ENCODE measurements at places on chromosomes 5 and 9. TPM values are rescaled to one million over a fixed set of nuclear protein-coding genes. Genes with fewer than 3 reads are reported as not detected.
A peak's percentile ranks its signal among the peaks of the same experiment; 100 is the strongest.

DNA sequence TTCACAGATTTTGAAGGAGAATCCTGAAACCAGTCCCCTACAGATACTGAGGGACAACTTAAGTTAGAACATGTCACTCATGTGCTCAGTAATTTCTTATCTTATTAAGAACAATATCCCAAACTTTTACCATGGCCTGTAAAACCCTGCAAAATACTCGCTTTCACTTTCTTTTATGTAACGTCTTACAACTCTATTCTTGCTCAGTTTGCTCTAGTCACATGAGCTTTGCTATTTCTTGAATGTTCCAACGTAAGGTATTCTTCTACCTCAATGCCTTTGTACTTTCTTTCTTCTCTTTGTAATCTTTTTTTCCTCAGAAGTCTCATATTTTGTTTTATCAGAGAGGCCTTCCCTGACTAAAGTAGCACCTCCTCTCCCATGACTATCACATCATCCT lies 14.1 kb downstream of the TMEM38B start:
- DNase-seq: no peak

DNA sequence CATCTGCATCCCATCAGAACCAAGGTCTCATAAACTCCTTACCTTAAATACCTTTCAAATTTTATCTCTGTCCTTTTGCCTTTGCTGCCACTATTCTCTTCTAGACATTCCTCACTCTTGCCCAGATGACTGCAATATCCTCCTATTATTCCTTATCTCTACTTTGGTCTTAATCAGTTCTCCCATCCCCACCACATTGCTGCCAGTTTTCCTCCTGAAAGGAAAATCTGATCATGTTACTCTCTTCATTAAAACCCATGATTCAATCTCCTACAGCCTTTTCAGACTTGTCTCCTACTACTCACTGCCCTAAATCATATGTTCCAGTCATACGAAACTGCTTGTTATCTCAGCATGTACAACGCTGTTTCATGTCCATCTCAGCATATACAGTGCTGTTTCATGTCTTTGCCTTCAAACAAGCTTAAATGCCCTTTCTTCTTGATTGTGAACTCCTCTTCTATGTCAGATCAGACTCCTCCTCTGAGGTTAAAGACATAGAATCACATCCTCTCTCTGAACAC lies 152.6 kb upstream of the FST start:
- no peak for DNase-seq

DNA sequence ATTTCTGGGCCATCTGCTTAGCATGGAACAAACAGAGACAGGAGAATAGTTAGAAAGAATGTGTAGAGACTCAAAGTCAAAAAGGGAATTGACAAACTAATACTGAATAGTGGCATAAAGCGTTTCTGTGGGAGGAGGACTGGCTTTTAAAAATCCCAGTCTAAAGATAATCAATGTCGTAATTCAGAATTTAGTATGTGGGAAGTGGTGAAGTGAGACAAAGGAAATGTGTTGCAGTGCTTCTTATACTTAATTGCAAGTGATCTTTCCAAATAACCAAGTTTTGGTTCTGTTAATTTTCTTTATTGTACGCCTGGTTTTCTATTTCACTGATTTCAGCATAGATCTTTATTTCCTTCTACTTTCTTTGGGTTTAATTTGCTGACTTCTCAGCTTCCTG lies 133.2 kb downstream of the ENTREP1 start:
- no peak for DNase-seq

DNA sequence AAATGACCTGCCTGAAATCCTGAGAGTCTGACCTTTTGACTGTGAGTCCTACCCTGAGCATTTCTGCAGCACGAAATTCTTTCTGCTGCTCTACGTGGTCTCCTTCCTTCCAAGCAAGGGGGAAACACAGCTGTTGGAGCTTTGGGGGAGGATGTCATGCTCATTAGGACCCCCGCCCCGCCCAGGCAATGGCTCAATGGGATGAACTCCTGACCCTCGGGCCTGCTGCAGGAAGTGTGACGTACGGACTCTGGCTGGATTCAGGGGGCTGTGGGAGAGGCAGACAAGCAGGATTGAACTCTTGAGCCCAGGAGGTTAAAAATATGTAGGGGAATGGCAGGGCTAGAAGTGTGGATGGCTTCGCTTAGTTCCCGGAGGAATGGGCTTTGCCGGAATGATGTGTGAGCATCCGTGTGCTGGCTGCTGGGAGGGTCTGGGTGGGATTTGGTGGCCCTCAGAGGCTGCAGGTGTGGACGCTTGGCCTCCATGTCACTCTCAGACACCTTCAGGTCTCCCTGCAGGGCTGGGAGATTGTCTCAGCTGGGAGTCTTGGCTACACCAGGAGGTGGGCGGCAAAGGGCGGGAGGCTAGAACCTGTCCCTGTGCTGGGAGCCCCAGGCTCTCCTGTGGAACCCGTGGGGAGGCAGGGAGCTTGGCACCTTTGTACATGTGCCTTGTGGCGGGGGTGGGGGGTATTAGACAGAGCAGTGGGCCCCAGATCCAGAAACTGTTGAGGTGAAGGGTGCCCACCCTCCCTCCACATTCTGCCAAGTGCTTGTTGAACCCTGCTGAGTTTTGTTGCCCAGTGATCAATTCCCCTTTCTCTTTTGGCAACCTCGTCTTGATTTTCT lies 26.3 kb downstream of the STC2 start:
- no peak for DNase-seq

- no peak for DNase-seq
Observed at GRCh38 chr5:30581198-30581935, 612.1 kb upstream of the CDH6 start.

DNA sequence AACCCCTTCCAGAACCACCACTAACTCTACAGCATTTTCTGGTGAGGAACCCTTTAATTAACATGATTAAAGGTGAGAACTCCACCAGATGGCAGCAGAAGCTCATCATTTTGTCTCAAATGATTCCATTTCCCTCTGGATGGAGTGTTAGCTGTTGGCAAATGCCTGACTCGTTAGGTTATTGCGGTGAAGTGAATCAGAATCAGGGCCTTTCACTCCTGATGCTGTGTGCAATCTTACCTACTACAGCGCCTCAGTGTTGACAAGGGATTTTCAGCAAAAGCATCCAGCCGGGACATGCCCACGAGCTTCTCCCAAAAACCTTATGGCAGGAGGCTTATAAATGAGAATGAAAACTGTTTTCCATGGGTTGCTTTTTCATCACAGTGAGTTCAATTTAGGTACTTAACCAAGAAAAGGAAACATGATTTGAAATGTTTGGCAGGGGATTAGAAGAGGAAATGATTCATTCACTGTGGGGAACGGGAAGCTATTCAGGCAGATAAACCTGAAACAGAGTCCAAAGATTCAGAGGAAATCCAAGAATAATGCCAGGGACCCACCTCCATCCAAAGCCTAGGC lies 48.0 kb upstream of the CAST start:
- DNase-seq: peak; percentile 94

GRCh38 chr5:149780043-149780737 lies 50.1 kb downstream of the PPARGC1B start:
- DNase-seq: no peak

DNA sequence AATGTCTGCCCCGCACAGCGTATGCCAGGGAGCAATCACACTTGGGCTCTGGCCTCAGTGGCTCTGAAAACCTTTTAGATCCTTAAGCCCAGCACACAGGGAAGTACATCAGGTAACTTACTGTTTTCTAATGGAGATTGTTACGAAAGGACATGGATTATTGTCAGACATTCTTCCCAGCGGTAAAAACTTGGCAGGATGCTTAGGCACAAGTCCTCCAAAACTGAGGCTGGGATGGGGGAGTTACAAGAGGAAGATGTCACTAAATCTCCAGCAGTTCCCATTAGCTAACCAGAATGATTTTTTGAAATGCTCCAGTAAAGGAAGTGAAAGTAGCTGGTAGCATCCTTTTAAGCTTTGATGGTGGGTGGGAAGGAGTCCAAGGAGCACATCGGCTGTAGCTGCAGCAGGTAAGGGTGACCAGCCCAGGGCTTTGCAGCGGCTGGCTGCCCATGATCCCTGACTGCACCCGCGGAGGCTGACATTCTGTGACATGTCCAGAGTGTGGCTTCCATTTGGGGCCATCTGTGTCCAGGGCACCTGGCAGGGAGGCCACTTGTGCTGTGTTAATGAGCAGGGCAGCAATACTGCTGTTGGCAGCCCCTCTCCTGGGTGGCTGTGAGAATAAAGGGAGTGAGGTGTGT lies 165.8 kb downstream of the GADD45G start:
- no peak for DNase-seq

GRCh38 chr5:45038366-45038987 lies 229.7 kb downstream of the MRPS30 start:
- no peak for DNase-seq

- no peak for DNase-seq
Observed at GRCh38 chr9:121685795-121686377, 34.5 kb downstream of the DAB2IP start.

DNA sequence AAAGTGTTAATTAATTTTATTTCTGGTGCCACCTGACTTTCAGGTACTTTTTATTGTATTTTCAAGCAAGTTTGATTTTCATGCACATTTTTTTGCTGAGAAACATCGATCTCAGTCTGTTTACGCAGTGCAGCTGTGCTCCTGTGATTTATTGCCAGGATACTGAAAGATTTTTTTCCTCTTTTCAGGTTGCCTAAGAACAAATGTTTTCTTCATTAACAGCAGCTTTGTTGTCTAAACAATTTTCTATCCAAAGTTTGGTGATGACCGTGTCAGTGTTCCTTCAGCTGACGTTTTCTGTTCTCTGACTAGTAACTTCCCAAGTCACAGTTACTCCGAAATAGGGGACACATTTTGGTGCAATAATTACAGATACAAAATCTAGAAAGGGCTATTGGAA lies 78.1 kb downstream of the VCAN start:
- no peak for DNase-seq

GRCh38 chr9:131692612-131693562 lies 47.0 kb downstream of the RAPGEF1 start:
- DNase-seq: peak; percentile 67

DNA sequence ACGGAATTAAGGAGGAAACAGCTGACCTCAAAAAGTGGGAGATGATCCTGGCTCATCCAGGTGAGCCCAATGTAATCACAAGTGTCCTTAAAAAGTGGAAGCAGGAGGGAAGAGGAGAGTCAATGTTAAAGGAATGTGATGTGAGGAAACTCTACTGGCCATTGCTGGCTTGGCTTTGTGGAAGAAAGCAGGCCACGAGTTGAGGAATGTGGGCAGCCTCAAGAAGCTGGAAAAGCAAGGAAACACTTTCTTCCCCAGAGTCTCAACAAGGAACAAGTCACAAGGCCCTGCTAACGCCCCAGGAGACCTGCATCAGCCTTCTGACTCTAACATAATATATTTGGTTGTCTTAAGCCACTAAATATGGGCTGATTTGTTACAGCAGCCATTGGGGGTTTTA lies 252.8 kb downstream of the PSAT1 start:
- DNase-seq: no peak

DNA sequence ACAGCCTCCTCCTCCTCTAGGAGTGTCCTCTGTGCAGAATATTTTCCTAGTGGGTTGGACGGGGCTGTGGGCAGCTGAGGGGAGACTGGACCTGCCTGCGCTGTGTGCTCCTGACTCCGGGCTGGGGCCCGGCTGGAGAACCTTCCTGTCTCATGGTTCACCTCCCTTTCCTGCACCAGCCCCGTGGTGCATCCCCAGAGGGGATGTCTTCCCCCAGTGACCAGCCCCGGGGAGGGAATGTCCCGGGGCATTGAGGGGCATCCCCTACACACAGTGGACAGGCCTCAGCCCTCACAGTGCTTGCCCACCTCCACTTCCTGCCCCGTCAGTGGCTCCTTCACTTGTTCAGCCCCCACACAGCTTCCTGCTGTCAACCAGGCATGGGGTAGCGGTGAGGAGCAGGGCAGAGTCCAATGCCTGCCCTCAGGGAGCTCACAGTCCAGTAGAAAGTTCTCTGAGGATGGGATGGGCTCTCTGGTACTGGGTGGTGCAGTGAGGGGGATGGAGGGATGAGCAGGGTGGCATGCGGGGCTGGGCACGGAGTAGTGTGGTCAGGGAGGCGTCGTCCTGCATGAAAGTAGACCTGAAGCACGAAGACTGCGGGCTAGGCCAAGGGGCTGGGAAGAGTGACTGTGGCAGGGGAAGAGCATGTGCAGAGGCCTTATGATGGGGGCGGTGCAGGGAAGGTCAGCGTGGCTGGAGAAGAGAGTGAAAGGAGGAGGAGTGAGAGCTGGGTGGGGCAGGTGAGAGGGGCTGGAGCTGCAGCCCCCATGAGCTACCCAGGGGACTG lies 52.1 kb upstream of the PITX1 start:
- no peak for DNase-seq

DNA sequence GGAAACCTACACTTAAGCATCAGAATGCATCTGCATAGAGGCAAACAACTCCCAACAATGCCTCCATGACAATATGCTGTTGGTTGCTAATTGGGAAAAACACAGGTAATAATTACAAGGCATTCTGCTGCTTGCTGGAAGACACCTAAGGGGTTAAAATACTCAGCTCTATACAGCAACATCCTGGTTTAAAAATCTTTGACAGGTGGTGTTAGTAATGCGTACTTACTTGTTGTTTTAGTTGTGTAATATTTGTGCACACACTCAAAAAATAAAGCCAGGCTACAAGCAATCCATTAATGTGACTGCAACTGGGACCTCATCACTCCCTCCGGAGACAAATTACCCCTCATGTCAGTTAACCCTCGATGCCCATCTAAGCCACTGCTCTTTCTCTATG lies 126.3 kb upstream of the ELL2 start:
- DNase-seq: no peak

The KLF9 gene
- 3.2 TPM for polyA plus RNA-seq

The IRX4 gene
- 20.4 TPM for polyA plus RNA-seq

The TMC1 gene
- polyA plus RNA-seq: 0.06 TPM

The ANGPTL2 gene
- not detected for polyA plus RNA-seq

The CYLC2 gene
- polyA plus RNA-seq: not detected

The PANK3 gene
- polyA plus RNA-seq: 11.4 TPM

The RNF130 gene
- 14.8 TPM for polyA plus RNA-seq

The TAF7 gene
- 24.4 TPM for polyA plus RNA-seq
